ENCODE measurements at places on chromosomes 1 and 21.
A peak's percentile ranks its signal among the peaks of the same experiment; 100 is the strongest.

GRCh38 chr1:231684356-231685244, 58.0 kb downstream of the DISC1 start:
- H3K27me3 ChIP-seq, result no peaks in the 10 kb centered on the region
- H3K27ac ChIP-seq, result no peak overlapping the region
- no peak for DNase-seq
- no peaks in the 10 kb centered on the region for H3K36me3 ChIP-seq

- H3K27ac ChIP-seq, result no peak overlapping the region
- no peak for DNase-seq
- H3K27me3 ChIP-seq, result no peaks in the 10 kb centered on the region
- no peaks in the 10 kb centered on the region for H3K4me1 ChIP-seq
- H3K36me3 ChIP-seq, result no peaks in the 10 kb centered on the region
Observed at GRCh38 chr1:78038071-78038470, 7.7 kb upstream of the GIPC2 start.

- no peaks in the 10 kb centered on the region for H3K36me3 ChIP-seq
- no peak overlapping the region for H3K4me3 ChIP-seq
- H3K27ac ChIP-seq, result peak overlapping the region; percentile 27
- no peak for DNase-seq
Observed at GRCh38 chr1:7508052-7508933, 262.8 kb upstream of the VAMP3 start.

DNA sequence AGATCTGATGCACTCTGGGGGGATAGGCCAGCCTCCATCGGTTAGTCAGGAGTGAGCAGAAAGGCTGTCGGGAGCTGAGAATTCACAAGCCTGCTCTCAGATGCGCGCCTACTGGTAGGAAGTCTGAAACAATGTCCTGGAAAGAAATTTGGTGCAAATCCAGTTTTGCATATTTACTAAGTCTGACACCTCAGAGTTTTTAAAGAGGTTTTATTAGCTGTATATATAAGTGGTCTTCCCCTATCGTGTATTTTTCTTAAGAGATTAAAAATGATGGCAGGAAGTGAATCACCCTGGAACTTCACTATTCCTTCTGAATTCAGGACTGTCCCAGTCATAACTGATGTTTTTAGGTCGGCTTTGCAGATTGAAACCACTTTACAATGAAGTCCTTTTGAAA, 99.8 kb upstream of the C1orf105 start:
- no peak for DNase-seq
- H3K36me3 ChIP-seq, result no peaks in the 10 kb centered on the region
- no peak overlapping the region for H3K27ac ChIP-seq
- no peak overlapping the region for H3K4me3 ChIP-seq

GRCh38 chr1:162388083-162388594, 6.6 kb downstream of the C1orf226 start:
- no peaks in the 10 kb centered on the region for H3K27me3 ChIP-seq
- no peak overlapping the region for H3K27ac ChIP-seq
- H3K4me3 ChIP-seq, result no peak overlapping the region
- H3K4me1 ChIP-seq, result peaks cover 6% of the 10 kb centered on the region
- H3K36me3 ChIP-seq, result no peaks in the 10 kb centered on the region

GRCh38 chr1:157170677-157171515, 32.7 kb upstream of the ETV3 start:
- DNase-seq, result no peak
- no peaks in the 10 kb centered on the region for H3K4me1 ChIP-seq
- H3K4me3 ChIP-seq, result no peak overlapping the region
- no peak overlapping the region for H3K27ac ChIP-seq
- no peaks in the 10 kb centered on the region for H3K36me3 ChIP-seq

Measured in ovary (tissue), 10 donors.